ENCODE measurements at places on chromosomes 11 and 22.

- DNase-seq = no peak
Observed at GRCh38 chr11:19055016-19055415, 5.5 kb downstream of the MRGPRX2 start.

DNA sequence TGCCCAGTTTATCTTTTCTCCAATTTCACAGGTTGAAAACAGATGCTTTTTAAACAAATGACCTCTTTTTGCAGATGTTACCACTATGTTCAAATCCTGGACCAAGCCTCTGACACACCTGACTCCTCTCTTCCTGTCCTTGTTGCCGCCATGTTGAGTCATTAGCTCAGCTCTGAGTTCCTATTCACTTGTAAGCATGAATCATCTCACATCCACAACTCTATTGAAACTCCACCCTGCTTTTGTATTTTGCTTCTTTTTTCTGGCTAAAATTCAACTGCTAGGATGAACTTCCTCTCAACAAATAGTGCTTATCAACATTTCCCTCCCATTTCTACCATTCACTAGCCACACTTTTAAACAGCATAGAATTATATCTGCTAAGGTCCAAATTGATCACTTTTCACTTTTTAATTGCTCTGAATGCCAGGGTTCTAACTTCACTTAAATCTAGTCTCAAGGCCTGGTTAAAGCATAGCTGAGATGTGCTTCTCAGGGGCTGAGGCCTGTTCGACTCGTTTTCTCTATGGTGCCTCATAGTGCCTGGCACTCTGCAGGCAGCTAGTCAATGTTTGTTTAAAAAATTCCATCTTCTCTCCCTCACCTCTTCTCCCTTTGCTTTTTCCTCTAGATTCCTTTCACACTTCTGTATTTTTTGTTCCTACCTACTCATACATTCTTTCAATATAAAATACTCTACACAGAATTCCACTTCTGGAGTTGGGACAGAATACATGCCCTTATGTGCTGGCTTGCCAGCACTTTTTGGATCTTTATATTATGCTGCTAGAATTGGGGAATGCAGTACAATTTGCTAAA lies 3.9 kb downstream of the JOSD1 start:
- no peak for DNase-seq

- DNase-seq = no peak
Observed at GRCh38 chr11:120842195-120842594, 181.7 kb upstream of the TBCEL start.

- DNase-seq = peak; percentile 56
Observed at GRCh38 chr22:30694171-30694639, 469 bp upstream of the OSBP2 start.

DNA sequence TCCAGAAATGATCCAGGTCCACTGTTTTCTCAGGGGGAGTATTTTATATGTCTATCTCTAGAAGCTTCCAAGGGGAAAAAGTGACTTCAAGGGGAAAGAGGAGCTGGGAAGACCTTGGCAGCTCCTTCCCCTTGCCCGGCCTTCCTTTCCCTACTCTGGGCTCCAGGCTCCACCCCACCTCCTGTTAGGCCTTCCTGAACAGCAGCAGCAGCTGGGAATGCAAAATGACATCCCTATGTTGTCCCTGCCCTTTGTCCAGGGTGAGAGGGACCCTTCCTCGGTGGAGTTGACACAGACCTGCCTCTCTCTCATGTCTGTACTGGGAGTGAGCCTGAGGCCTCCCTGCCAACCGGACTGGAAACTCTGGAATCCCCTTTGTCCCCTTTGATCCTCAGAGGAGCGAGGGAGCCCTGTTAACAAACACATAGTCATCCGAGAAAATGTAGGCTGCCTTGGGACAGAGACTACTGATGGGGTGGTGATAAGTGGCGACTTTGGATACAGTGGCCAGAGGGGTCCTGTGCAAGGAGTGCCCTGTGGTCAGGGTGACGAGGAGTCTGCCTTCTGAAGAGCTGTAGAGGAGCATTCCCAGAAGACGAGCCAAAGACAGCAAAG lies 9.0 kb upstream of the MALAT1 start:
- DNase-seq = no peak

GRCh38 chr11:18780329-18780728 lies 11.3 kb downstream of the PTPN5 start:
- no peak for DNase-seq

GRCh38 chr11:70478166-70478890 lies 80.0 kb downstream of the CTTN start:
- no peak for DNase-seq

GRCh38 chr22:27146866-27147633 lies 489.7 kb downstream of the MIAT start:
- no peak for DNase-seq

DNA sequence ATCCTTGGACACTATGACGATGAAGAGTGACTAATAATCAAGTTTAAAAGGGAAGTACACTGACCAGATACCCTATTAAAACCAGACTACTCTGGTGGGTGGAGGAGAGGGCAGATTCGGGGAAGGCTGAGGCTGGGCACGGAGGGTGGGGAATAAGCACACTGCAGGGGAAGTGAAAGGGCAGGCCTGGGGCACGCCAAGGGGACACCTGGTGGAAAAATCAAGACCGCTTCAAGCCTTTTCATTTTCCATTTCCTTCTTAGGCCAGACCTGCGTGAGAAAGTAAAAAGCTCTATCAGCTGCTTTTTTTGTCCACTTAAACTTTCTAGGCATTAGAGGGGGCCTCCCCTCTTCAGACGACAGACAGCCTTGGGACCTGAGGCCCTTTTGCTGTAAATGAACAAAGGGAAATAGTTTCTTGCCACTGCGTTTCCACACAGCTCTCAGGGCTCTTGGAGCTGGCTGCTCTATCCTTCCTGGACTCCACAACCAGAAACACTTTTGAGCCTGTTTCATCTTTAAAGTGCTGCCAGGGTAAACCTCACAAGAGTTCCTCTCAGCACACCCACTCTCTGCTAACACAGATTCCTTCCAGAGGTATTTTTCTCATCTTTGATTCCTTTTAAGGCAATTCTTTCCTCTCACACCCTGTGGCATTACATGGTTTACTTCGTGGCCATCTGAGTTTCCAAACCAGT lies 25.0 kb upstream of the SERPIND1 start:
- no peak for DNase-seq

DNA sequence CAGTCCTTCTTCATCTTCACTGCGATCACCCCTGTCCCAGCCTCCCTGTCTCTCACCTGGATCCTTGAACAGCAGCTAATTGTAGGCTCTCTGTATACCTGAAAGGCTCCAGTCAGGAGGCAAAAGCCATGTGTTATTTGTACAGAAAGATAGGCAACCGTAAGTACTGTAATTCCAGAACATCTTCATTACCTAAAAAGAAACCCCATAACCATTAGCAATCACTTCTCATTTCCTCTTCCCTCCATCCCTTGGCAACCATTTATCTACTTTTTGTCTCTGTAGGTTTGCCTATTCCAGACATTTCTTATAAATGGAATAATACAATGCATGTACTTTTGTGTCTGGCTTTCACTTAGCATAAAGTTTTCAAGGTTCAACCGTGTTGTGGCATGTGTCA lies 17.8 kb downstream of the NAGA start:
- no peak for DNase-seq

- DNase-seq = no peak
Observed at GRCh38 chr22:50443801-50444625, 30.8 kb downstream of the SBF1 start.

GRCh38 chr11:70601861-70602538 lies 203.7 kb downstream of the CTTN start:
- no peak for DNase-seq

DNA sequence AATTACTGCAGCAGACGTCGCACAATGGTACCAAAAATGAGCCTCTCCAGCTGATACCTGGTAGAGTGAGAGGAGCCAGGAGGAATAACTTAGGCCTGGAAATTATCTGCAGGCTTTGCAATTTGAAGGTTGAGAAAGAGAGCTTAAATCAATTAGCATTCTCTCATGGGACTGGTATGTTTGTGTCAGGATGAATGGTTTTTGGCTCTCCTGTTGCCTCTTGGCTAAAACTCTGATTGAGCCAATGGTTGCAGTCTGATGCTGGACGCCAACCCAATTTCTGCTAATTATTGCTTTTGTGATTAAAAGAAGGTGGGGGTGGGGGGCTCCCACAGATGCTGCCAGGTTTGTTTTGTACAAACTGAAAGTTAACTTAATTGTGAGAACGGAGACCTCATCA lies 12.5 kb upstream of the NELL1 start:
- DNase-seq = no peak

GRCh38 chr11:134497586-134497985 lies 85.5 kb upstream of the B3GAT1 start:
- no peak for DNase-seq

- DNase-seq = peak; percentile 32
Observed at GRCh38 chr11:133821776-133822175, 23.5 kb downstream of the SPATA19 start.

GRCh38 chr22:41570221-41570620 lies 9.4 kb downstream of the CSDC2 start:
- no peak for DNase-seq

DNA sequence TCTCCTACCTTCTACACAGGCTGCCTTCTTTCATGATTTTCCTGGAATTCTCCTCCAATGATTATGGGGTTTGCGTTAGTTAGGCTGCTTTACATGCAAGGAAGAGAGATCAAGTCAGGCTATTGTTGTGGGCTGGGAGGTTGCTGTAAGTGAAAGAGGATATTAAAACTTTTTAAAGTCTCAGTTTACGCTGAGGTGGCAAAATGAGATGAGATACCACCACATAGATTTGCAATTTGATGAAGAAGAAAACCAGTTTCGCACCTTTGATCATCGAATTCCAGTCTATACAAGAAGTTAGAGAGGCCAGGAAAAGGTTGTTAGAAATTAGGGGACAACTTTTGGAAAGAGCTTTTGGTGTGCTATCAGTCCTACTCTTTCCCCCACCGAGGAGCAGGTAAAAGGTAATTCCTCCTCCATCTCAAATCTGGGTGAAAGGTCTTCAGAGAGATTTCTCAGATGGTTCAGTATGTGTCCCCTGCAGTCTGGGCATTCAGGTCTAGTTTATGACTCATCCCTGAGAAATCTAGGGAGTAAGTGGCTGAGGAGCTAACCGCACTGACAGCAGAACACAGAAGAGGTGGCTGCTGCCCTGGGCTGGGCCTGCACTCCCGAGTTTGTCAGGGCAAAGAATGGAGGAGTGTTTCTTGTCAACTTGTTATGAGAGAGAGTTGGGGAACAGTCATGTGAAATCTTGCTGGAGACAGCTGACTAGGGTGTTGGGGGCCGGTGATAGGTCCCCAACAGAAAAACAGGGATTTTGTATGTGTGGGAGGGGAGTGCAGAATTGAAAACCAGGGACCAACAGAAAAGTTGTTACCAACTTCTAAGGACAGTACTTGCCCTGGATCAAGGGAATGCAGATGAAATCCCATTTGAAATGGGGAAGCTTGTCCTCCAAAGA lies 34.7 kb downstream of the CCDC83 start:
- no peak for DNase-seq

DNA sequence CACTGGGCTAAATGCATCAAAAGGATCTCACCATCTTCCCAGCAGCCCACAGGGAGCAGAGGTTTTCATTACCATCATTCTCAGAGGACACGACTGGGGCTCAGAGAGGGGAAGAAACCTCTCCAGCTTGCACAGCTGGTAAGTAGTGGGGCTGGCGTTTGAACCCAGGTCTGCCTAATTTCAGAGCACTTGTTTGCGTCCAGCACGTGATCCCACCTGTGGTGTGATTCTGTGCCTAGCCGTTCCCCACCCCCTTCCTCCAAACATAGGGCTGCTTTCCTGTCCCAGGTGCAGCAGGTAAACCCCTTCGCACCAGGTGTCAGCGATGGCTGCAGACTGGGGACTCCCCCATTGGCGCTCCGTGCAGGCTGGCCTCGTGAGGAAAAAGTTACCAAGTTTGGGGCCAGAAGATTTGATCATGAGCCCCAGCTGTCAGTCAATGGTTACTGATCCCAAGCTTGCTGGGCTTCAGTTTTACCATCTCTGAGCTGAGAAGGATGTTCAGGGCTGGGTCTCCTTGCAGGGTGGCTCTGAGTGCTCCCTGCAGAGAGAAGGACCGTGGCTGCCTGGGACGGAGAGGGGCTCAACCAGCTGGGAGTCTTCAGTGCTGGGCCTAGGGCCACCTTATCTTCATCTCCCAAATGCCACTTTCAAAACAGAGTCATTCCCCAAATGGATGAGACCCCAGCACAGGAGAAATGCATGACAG lies 445.6 kb downstream of the TBC1D22A start:
- no peak for DNase-seq

DNA sequence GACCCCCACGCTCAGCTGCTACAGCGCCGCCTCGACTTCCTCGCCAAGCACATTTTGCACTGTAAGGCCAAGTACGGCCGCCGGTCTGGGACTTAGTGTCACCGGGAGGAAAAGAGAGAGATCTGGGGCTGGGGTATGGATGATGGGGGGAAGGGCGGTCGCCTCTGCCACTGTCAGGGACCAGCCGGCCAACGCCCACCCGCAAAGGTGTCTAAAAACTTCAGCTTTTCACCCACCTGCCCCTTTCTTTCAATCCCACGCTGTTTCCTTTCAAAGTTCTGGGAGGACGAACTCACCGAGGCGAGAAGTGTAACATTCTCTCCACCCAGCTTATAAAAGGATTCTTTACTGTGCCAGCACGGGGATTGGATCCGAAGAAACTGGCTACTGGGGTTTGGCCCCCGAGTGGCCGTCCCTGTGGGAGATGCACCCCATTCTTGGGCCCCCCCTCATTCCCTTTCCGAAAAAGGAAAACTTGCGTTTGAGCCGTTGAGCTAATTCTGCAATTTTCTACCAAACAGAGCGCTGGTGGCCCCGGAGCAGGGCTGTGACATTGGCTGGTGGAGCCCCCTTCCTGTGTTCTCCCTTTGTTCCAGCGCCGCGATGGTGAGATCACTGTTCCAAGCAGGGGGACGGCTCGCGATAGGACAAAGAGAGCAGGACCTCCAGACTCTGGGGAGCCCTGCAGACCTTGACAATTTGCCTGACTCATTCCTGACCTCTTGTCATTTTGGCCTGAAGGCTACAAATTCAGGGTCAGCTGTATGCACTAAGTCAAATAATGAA lies 1.8 kb downstream of the FJX1 start:
- DNase-seq = peak; percentile 35

GRCh38 chr22:48729499-48730171 lies 1098.0 kb downstream of the BRD1 start:
- DNase-seq = no peak

GRCh38 chr11:36591433-36591832 lies 2.9 kb upstream of the IFTAP start:
- no peak for DNase-seq

DNA sequence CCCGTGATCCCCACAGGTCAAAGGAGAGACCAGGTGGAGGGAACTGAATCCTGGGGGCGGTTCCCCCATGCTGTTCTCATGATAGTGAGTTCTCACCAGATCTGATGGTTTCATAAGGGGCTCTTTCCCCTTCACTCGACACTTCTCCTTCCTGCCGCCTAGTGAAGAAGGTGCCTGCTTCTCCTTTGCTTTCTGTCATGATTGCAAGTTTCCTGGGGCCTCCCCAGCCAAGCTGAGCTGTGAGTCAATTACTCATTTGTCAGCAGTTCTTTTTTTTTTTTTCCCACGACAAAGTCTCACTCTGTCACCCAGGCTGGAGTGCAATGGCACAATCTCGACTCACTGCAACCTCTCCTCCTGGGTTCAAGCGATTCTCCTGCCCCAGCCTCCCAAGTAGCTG lies 1530.4 kb downstream of the BRD1 start:
- no peak for DNase-seq
